Aortic smooth muscle cell (primary cell): ENCODE measurements at places on chromosomes 6 and 20. TPM values are rescaled to one million over a fixed set of nuclear protein-coding genes. Genes with fewer than 3 reads are reported as not detected.

The CD93 gene
- total RNA-seq = 13.4 and 29.6 TPM in 2 replicates

The ARMH2 gene
- not detected in 2 replicates for total RNA-seq

The BPIFA1 gene
- total RNA-seq = not detected in 2 replicates

The PSORS1C1 gene
- total RNA-seq = 0.92 and 1.1 TPM in 2 replicates

The HRH3 gene
- not detected in 2 replicates for total RNA-seq

The CST2 gene
- total RNA-seq = 2.8 and 10.8 TPM in 2 replicates

The HEY2 gene
- total RNA-seq = 1.1 and 1.7 TPM in 2 replicates

The PRR18 gene
- not detected in 2 replicates for total RNA-seq

The TFAP2D gene
- 0.25 and 0.26 TPM in 2 replicates for total RNA-seq

The APOM gene
- total RNA-seq = 1.5 and 1.8 TPM in 2 replicates
